ENCODE measurements at places on chromosomes 12 and 14.

DNA sequence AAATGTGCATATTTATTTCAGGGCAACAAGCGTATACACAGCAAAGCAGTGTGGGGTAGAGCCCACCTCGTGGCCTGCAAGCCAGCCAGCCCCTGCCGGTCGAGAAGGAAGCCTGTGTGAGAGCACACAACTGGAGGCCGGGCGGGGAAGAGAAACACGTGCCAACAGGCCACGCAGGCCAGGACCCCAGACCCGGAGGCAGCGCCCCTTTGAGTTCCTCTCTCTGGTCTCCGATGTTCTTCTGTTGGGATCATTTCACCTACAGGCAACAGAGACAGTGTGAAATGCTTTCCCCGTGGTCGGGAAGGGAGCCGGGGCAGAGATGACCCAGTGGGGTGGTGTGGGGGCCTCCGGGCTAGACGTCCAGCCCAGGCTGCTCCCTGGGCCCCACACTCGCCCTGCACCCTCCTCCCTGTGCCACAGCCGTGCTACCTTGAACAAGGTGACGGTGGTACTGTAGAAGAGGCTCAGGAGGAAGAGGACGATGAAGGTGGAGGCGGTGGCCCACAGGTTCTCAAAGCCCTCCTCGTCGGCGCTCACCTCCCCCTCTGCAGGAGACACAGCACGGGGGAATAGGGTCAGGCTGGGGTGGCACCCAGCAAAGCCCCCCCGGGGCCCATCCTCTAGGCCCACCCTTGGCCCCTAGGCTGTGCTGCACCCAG lies 325.5 kb downstream of the TMEM121 start:
- no peaks in the 10 kb centered on the region for H3K36me3 ChIP-seq
- H3K4me3 ChIP-seq, result no peak overlapping the region

- H3K4me3 ChIP-seq, result no peak overlapping the region
- H3K4me1 ChIP-seq, result peaks cover 7% of the 10 kb centered on the region
- H3K27me3 ChIP-seq, result no peaks in the 10 kb centered on the region
- H3K27ac ChIP-seq, result no peak overlapping the region
- H3K36me3 ChIP-seq, result peaks cover 4% of the 10 kb centered on the region
- no peak for DNase-seq
Observed at GRCh38 chr14:65462411-65462810, 49.9 kb downstream of the FUT8 start.

GRCh38 chr12:72102150-72102549 lies 163.5 kb downstream of the TPH2 start:
- no peak for DNase-seq
- no peak overlapping the region for H3K27ac ChIP-seq
- no peaks in the 10 kb centered on the region for H3K4me1 ChIP-seq
- H3K4me3 ChIP-seq, result no peak overlapping the region
- no peaks in the 10 kb centered on the region for H3K36me3 ChIP-seq

DNA sequence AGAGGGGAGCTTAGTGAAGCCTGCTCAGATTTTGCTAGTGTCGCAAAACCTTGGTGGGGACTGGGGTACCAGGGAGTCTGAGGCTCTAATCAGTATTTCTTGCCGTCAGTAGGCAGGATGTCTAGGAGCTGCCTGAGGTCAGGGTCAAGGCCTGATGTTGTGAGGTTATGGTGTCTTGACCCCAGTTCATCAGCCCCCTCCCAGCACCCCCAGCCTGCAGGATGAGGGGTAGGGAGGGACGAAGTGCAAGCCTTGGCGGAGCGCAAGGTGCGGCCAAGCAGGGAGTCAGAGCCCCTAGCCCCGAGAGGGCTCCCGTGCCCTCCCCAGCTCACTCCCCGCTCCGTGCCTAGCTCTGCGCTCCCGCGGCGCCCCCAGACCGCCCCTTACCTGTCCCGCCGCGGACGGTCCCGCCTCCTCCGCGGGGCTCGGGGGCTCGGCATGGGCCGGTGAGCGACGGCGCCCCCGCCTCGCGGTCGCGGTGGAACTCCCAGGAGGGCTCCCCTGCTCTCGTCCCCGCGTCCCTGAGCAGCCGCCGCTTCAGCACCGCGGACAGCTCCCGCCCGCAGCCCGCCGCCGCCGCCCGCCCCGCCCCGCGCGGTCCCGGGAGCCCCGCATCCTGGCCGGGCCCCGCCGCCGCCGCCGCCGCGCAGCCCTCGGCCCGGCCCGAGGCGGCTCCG lies 347 bp downstream of the SYNDIG1L start:
- peak; percentile 74 for DNase-seq
- H3K4me1 ChIP-seq, result peaks cover 5% of the 10 kb centered on the region
- H3K27ac ChIP-seq, result no peak overlapping the region
- H3K27me3 ChIP-seq, result peaks cover 38% of the 10 kb centered on the region

DNA sequence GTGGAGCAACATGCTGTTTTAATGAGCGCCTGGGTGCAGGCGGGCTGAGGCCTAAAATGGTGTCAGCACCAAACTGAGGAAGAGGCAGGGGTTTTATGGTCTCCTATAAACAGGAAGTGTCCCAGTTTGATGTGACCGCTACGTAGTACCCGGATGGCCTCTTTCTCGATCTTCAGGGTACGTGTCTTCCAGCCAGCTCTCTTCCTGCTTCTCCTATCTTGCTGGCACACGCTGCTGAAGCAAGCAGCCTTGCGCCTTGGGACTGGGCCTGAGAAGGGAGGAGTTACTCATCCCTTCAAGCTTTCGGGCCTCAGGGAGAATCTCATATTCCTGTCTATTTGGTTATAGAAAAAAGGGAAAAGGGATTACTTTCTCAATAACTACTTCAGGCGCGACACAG lies 28.2 kb upstream of the RNASE1 start:
- H3K27me3 ChIP-seq, result no peaks in the 10 kb centered on the region
- H3K36me3 ChIP-seq, result no peaks in the 10 kb centered on the region
- DNase-seq, result no peak
- no peaks in the 10 kb centered on the region for H3K4me1 ChIP-seq

GRCh38 chr12:131348646-131349045 lies 362.2 kb upstream of the SFSWAP start:
- H3K27me3 ChIP-seq, result peaks cover 54% of the 10 kb centered on the region
- H3K4me1 ChIP-seq, result no peaks in the 10 kb centered on the region
- no peak for DNase-seq

DNA sequence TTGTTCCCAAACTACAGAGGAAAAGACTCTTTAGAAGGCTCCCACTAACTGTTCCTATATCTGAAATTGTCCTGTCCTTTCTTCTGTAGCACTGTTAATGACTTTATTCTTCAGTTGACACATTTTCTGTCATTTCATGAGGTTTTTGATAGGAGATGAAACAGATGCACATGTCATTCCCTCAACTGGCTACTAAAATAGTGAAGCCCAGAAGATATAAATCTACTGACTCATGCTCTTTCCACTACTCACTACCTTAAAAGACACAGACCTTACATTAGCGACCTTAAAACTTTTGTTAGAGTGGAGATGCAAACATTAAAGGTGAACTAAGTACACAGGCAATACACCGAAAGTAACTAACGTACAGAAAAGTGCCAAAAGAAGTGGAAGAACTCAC lies 59.5 kb upstream of the ANKS1B start:
- H3K4me1 ChIP-seq, result no peaks in the 10 kb centered on the region
- no peak for DNase-seq
- H3K36me3 ChIP-seq, result peaks cover 40% of the 10 kb centered on the region
- H3K4me3 ChIP-seq, result no peak overlapping the region
- H3K27me3 ChIP-seq, result no peaks in the 10 kb centered on the region

DNA sequence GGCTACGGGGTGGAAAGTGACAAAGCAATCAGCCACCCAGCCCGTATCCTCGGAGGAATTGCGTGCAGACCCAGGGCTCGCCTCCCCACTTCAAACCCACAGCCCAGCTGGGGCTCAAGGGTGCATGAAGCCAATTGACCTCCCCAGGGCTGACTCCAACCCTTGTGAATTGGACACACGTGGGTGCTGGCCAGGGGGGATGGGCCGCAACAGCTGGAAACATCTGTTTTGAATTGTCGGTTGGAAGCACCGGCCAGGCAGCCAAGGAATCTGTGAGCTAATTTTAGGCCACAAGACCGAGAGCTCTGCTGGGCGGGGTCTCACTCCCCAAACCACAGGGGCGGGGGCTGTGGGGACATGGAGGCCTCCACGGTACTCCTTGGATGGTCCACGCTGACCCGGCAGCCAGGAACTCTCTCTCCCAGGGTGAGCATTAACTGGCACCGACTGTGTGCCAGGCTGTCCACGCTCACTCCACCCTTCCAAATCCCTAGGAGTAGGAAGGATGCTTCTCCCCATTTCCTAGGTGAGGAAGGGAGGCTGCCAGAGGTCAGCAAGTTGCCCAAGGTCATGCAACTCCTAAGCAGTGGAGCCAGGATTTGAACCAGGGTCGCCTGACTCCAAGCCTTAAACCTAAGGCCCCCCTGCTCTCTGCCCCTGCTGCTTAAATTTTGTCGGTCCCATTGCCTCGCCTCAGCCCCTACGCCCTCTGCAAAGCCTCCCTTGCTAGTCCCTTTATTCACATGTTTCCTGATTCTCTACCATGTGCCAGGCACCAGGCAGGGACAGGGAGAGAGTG lies 11.9 kb upstream of the TMEM119 start:
- no peaks in the 10 kb centered on the region for H3K27me3 ChIP-seq
- no peaks in the 10 kb centered on the region for H3K36me3 ChIP-seq
- H3K27ac ChIP-seq, result no peak overlapping the region

- no peaks in the 10 kb centered on the region for H3K27me3 ChIP-seq
- no peaks in the 10 kb centered on the region for H3K36me3 ChIP-seq
- H3K4me3 ChIP-seq, result no peak overlapping the region
- no peak for DNase-seq
- no peak overlapping the region for H3K27ac ChIP-seq
Observed at GRCh38 chr12:1367331-1368291, 226.8 kb downstream of the FBXL14 start.

DNA sequence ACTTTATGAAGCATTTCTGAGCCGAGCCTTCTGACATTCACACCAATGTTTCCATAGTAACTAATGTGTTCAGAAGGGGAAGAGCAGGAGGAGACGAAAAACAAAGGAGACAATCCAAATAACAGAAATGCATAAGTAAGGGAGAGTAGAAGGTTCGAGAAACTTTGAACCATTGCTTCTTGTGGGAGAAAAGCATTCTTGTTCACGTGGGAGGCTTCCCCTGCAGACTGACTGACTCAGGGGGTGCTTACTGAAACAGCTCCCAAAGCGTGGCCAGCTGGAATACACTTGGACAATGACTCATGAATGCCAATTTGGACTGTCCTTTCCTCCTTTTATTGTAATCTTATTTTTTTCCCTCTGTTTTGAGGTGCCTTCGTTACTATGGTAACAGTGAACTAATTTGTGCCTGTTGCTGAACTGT lies 73.9 kb downstream of the NEDD1 start:
- peaks cover 7% of the 10 kb centered on the region for H3K27me3 ChIP-seq
- H3K4me3 ChIP-seq, result no peak overlapping the region
- H3K4me1 ChIP-seq, result peaks cover 6% of the 10 kb centered on the region

GRCh38 chr14:94051115-94051514 lies 25.0 kb downstream of the OTUB2 start:
- no peak for DNase-seq
- H3K27me3 ChIP-seq, result no peaks in the 10 kb centered on the region
- peaks cover 100% of the 10 kb centered on the region for H3K36me3 ChIP-seq
- no peak overlapping the region for H3K27ac ChIP-seq

DNA sequence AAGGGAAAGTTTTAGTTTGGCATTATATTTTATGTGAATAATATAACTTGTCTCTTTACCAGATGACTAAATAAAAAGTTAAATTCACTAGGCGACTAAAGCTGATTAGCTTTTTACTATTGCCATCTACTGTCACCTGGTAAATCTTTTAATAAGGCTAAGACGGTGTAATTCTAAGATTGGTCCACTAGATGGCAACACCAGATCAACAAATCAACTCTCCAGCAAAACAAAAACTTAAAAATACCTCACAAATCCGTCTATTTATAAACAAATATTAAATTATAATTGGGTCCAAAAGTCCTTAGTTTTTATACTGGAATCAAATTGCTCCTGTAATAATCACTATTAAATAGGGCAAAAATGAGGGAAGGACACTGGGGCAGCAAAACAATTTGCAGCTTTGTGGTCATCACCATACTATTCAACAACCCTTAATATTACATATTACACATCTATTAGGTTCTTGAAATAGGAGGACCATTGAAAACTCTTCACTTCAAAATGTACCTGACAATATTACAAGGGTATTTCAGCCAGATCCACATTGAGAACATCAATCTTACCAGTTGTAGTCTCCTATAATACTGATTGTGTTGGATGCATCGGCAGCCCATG lies 47.9 kb downstream of the GALC start:
- H3K4me1 ChIP-seq, result no peaks in the 10 kb centered on the region
- DNase-seq, result no peak
- no peaks in the 10 kb centered on the region for H3K27me3 ChIP-seq
- no peak overlapping the region for H3K4me3 ChIP-seq
- no peak overlapping the region for H3K27ac ChIP-seq

GRCh38 chr12:78586790-78587189 lies 277.8 kb upstream of the SYT1 start:
- H3K4me3 ChIP-seq, result no peak overlapping the region
- H3K27me3 ChIP-seq, result no peaks in the 10 kb centered on the region
- H3K36me3 ChIP-seq, result no peaks in the 10 kb centered on the region
- H3K4me1 ChIP-seq, result no peaks in the 10 kb centered on the region

DNA sequence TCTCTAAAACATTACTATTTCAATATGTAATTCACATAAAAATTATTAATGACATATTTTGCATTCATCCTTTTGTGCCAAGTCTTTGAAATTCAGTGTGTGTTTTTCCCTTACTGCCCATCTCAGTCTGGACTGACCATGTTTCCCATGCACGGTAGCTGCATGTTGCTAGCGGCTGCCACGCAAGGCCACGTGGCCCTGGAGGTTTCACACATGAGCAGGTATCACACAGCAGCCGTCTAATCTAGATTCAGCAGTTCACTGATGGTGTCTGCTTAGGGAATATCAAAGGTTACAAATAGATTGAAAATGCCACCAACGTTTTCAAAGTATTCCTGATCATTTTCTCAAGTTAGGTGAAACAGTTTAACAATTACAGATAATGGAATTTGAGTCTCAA lies 234.8 kb upstream of the FKBP4 start:
- H3K4me1 ChIP-seq, result no peaks in the 10 kb centered on the region
- DNase-seq, result no peak
- H3K27me3 ChIP-seq, result no peaks in the 10 kb centered on the region
- no peak overlapping the region for H3K27ac ChIP-seq
- H3K4me3 ChIP-seq, result no peak overlapping the region
- H3K36me3 ChIP-seq, result no peaks in the 10 kb centered on the region

- H3K27ac ChIP-seq, result no peak overlapping the region
- H3K36me3 ChIP-seq, result no peaks in the 10 kb centered on the region
- H3K27me3 ChIP-seq, result no peaks in the 10 kb centered on the region
- no peak overlapping the region for H3K4me3 ChIP-seq
- DNase-seq, result no peak
- no peaks in the 10 kb centered on the region for H3K4me1 ChIP-seq
Observed at GRCh38 chr12:19647806-19648556, 208.7 kb downstream of the AEBP2 start.

- H3K27ac ChIP-seq, result no peak overlapping the region
- no peaks in the 10 kb centered on the region for H3K27me3 ChIP-seq
- no peak overlapping the region for H3K4me3 ChIP-seq
- no peak for DNase-seq
- H3K36me3 ChIP-seq, result no peaks in the 10 kb centered on the region
Observed at GRCh38 chr12:6067152-6067916, 57.1 kb downstream of the VWF start.

Data from suprapubic skin (tissue), 4 donors.